ENCODE measurements at places on chromosomes 3 and 15. TPM values are rescaled to one million over a fixed set of nuclear protein-coding genes. Genes with fewer than 3 reads are reported as not detected.

DNA sequence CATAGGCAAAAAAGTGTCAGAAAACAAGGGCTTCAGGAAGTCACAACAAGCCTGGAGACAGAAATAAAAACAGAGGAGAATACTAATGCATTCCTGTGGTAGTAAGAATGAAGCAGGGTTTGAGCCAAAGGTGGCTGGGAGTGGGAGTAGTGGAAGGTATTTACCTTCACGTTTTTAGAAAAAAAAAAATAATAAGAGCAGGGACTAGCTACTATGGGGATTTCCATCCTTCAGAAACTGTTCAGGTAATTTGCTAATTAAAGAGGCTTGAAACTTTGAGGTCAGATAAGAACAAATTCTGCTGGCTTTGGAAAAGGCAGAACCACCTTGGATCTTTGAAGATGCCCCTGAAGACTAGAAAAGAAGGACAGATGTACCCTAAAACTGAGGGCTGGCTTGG lies 18.4 kb downstream of the ILDR1 start:
- H3K4me1 ChIP-seq = peaks cover 21% of the 10 kb centered on the region
- no peak overlapping the region for H3K27ac ChIP-seq
- no peaks in the 10 kb centered on the region for H3K27me3 ChIP-seq

DNA sequence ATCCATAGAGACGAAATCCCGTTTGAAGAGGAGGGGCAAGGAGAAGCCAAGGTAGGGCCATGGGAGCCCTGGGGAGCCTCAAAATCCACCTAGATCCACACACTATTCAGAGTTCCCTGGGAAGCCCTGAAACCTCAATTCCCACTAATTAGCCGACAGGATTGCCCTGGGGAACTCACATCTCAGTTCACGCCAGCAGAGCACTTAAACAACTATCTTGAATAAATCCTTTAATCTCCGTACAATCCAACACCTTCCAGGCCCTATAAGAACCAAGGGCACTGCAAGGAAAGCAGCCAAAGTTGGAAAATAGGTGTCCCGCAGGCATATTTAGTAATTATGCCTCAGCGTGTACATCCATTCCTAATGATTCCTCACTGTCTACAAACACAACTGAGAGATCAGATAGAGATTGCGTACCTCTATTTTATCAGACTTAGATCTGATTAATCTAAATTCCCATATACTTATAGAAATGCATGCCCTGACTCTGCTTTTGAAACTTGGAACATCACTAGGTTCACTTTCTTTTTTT lies 25.6 kb upstream of the EIF4A2 start:
- H3K27me3 ChIP-seq = no peaks in the 10 kb centered on the region
- no peak for DNase-seq

DNA sequence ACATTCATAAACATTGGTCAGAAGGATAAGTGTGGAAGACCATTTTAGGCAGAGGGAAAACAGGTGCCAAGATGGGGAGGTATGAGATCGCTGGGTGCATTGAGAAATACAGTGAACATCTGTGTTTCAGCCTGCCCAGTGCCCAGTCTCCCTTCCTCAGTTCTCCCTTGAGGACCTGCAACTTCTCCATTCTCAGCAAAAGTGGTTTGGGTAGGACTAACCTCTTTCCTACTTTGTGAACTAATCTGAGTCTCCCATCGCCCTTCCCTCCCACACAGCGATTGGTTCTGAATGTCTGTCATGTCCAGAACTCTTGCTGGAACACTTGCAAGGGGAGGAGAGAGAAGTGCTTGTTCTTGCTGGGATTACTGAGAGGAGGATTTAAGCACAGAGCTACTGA lies 10.9 kb upstream of the CCNL1 start:
- H3K27ac ChIP-seq = no peak overlapping the region
- H3K36me3 ChIP-seq = no peaks in the 10 kb centered on the region
- DNase-seq = no peak
- H3K4me3 ChIP-seq = no peak overlapping the region
- peaks cover 7% of the 10 kb centered on the region for H3K4me1 ChIP-seq
- no peaks in the 10 kb centered on the region for H3K27me3 ChIP-seq

- H3K36me3 ChIP-seq = no peaks in the 10 kb centered on the region
- H3K27ac ChIP-seq = no peak overlapping the region
- H3K4me3 ChIP-seq = no peak overlapping the region
- DNase-seq = no peak
Measured at GRCh38 chr3:107132674-107133073, 244.6 kb upstream of the CCDC54 start.

DNA sequence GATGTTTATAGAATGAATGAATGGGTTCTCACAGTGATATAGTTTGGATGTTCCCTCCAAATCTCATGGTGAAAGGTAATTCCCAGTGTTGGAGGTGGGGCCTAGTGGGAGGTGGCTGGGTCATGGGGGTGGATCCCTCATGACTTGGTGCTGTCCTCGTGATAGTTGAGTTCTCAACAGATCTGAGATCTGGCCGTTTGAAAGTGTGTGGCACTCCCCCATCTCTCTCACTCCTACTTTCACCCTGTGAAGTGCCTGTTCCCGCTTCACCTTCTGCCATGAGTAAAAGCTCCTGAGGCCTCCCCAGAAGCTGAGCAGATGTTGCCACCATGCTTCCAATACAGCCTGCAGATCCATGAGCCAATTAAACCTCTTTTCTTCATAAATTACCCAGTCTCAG lies 170.8 kb upstream of the LINGO1 start:
- no peaks in the 10 kb centered on the region for H3K36me3 ChIP-seq
- no peaks in the 10 kb centered on the region for H3K4me1 ChIP-seq
- no peak overlapping the region for H3K27ac ChIP-seq
- H3K4me3 ChIP-seq = no peak overlapping the region

GRCh38 chr15:54007256-54007655 lies 29.0 kb downstream of the UNC13C start:
- no peak for DNase-seq
- no peaks in the 10 kb centered on the region for H3K4me1 ChIP-seq
- no peaks in the 10 kb centered on the region for H3K27me3 ChIP-seq
- no peak overlapping the region for H3K27ac ChIP-seq
- H3K36me3 ChIP-seq = no peaks in the 10 kb centered on the region

GRCh38 chr15:74387621-74388362 lies 20.3 kb upstream of the CYP11A1 start:
- H3K27ac ChIP-seq = no peak overlapping the region
- H3K4me3 ChIP-seq = no peak overlapping the region
- no peaks in the 10 kb centered on the region for H3K36me3 ChIP-seq
- H3K27me3 ChIP-seq = no peaks in the 10 kb centered on the region

DNA sequence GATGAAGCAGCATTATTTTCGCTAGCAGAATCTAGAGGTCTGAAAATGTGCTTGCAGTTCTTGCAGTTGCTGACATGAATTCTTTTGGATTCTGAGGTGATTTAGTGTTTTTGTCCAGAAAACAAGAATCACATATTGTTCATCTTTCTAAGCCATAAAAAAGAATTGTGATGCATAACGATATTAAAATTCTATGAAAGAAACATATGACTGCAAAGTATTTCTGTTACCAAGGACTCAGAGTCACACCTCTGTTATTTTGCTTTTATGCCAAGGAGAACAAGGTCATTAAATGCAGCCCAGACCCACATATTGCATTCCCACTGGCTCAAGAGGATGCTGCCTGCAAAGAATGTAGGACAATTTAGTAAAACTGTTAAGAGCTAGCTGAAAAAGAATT lies 299.8 kb upstream of the GPR149 start:
- DNase-seq = no peak
- no peak overlapping the region for H3K4me3 ChIP-seq

GRCh38 chr15:101178479-101178878 lies 73.4 kb downstream of the CHSY1 start:
- DNase-seq = no peak
- H3K27ac ChIP-seq = no peak overlapping the region
- no peak overlapping the region for H3K4me3 ChIP-seq
- H3K4me1 ChIP-seq = peaks cover 37% of the 10 kb centered on the region

GRCh38 chr15:75666823-75667501 lies 19.2 kb downstream of the SNX33 start:
- H3K27me3 ChIP-seq = no peaks in the 10 kb centered on the region
- no peak for DNase-seq
- H3K36me3 ChIP-seq = no peaks in the 10 kb centered on the region
- H3K27ac ChIP-seq = peak overlapping the region; percentile 8
- no peaks in the 10 kb centered on the region for H3K4me1 ChIP-seq

DNA sequence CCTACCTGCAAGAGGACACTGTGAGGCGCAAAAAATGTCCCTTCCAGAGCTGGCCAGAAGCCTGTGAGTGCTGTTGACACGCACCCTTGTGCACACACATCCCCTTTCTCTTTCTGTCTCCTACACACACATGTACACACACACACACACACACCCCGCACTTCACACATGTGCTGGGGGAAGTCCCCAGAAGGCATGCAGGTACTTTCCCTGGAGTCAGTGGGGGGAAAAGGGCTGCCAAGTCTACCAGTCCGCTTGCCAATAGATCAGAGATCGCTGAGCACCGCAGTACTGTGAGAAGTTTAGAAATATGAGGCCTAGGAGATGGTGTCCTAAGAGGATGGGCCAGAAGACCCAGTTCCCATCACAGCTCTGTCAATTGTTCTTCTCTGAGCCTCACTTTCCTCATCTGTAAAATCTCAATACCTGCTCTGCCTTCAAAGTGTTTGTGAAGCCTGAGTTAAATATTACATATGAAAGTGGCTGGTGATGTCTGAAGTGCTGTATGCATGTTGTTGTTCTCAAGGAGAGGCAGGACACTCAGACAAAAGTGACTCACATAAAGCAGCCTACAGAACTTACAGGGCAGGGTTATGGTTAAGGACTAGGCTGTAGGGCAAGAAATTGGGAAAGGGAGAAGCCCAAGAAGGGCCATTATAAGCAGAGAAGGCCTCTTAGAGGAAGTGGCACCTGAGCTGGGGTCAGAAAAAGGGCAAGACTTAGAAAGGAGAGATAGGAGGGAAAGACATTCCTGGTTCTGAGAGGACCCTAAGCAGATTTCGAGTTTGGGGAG lies 6.8 kb downstream of the IL17RE start:
- no peak overlapping the region for H3K4me3 ChIP-seq
- no peak for DNase-seq
- no peaks in the 10 kb centered on the region for H3K27me3 ChIP-seq
- no peak overlapping the region for H3K27ac ChIP-seq
- peaks cover 23% of the 10 kb centered on the region for H3K4me1 ChIP-seq

DNA sequence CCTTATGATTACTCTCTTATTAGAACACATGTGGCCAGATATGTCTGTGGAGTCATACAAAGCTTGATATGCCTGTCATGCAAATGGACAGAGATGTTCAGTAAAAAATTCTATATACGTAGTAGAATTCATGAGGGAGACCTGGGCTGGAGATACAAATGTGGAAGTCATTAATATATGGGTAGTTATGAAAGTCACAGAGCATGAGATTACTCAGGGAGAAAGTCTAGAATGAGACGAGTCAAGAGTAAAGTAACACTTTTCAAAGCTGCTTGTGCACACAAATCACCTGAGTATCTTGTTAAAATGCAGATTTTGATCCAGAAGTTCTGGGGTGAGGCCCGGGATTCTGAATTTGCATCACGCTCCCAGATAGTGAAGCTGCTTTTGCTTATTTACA lies 28.4 kb downstream of the OXSM start:
- no peak overlapping the region for H3K4me3 ChIP-seq
- no peaks in the 10 kb centered on the region for H3K27me3 ChIP-seq
- no peaks in the 10 kb centered on the region for H3K4me1 ChIP-seq
- H3K27ac ChIP-seq = no peak overlapping the region
- DNase-seq = no peak

DNA sequence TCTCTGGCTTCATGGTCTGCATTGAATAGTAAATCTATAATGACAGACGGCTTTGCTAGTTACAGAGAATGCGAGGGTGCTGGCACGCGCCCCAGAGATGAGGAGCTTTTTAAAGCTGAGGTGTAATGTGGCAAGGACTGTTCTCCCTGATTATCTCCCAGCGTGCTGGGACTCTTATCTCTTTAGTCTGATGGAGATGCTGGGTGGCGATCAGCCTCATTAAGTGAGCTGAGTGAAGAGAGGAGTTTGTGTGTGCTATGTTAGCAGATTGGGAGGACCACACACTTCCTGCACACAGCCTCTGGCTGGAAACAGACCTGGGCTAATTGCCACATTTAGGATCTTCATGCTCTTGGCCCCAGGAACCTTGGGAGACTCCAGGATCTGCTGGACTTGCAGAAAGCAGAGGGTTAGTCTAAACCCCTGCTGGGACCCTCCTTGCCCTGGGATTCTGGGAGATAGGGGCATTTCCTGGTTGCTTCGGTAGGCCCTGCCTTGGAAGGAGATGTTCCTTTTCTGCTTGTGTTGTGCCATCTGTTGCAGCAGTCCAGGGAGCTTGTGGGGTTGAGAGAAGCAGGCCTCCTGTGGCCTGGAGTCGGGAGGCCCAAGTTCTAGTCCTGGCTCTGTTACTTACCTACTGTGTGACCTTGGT lies 15.0 kb downstream of the PDIA5 start:
- H3K36me3 ChIP-seq = no peaks in the 10 kb centered on the region
- H3K4me1 ChIP-seq = peaks cover 54% of the 10 kb centered on the region
- DNase-seq = peak; percentile 70
- no peaks in the 10 kb centered on the region for H3K27me3 ChIP-seq

DNA sequence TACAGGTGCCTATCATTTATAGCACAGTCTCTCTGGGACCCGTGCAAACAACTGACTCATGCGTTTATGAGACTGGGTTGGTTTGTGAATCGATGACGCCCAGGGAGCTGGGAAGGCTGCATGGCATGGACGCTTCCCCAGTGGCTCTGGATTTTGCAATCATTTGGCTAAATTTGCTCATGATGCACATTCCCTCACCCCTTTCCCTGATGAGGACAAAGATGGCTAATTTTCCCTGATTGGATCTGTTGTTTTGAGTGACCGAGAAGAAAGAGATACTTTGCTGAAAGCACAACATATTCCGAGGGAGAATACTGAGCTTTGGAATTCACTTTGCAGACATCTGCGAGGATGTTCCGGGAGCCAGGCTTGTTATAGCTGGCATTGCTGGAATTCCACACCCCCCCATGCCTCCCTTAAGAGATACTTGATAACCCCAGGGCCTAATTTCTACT lies 51.1 kb downstream of the CGNL1 start:
- no peaks in the 10 kb centered on the region for H3K27me3 ChIP-seq
- H3K36me3 ChIP-seq = no peaks in the 10 kb centered on the region
- H3K4me3 ChIP-seq = no peak overlapping the region
- DNase-seq = no peak
- H3K27ac ChIP-seq = no peak overlapping the region

GRCh38 chr3:133295944-133296917 lies 103.6 kb upstream of the BFSP2 start:
- H3K4me1 ChIP-seq = no peaks in the 10 kb centered on the region
- H3K27me3 ChIP-seq = no peaks in the 10 kb centered on the region
- H3K36me3 ChIP-seq = no peaks in the 10 kb centered on the region
- DNase-seq = no peak
- H3K4me3 ChIP-seq = no peak overlapping the region
- H3K27ac ChIP-seq = no peak overlapping the region

The RTP3 gene
- not detected for total RNA-seq

The NDUFB4 gene
- 333 TPM for total RNA-seq

The EEF1AKMT4 gene
- total RNA-seq = 3.1 TPM

The NDUFB5 gene
- 345 TPM for total RNA-seq

The GPR176 gene
- total RNA-seq = 7.3 TPM

The LTK gene
- total RNA-seq = 0.14 TPM

The DCLK3 gene
- not detected for total RNA-seq

The HYAL1 gene
- total RNA-seq = 44.4 TPM

The C3orf80 gene
- 0.14 TPM for total RNA-seq

Measured in adrenal gland (tissue), 19 donors.